ENCODE measurements at places on chromosomes 7 and 10.

DNA sequence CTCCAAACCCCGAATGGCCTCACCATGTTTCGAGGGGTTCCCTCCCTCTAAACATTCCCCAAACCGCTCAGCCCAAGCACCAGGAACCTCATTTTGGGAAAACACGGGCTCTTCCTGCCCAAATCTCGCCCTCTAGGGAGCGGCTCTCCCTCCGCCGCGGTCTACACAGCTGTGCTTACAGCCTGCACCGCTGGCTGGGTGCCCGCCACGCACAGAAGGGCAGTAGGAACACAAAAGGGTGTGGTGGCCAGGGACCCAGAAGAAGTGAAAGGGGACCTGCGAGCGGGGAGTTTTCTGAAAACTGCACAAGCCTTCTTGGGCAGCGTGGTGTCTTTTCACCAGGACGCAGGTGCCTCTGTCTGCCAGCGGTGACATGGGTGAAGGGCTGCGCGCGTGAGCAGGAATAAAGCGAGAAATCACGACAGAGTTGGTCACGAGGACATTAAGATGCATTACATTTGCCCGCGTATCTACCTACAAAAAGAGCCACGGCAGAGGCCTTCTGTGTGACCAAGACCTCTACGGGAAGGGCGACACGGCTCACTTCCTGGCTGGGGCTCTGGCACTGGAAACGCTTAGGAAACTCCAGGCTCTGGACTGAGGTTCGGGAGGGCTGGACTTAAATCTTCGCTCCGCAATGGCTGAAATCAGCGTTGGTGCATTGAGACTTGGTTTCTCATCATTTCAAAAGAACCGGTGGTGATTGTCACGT is 171.7 kb downstream of the LSM5 start:
- no peak for DNase-seq

GRCh38 chr10:76874176-76874575 is 763.4 kb downstream of the KCNMA1 start:
- no peak for DNase-seq

DNA sequence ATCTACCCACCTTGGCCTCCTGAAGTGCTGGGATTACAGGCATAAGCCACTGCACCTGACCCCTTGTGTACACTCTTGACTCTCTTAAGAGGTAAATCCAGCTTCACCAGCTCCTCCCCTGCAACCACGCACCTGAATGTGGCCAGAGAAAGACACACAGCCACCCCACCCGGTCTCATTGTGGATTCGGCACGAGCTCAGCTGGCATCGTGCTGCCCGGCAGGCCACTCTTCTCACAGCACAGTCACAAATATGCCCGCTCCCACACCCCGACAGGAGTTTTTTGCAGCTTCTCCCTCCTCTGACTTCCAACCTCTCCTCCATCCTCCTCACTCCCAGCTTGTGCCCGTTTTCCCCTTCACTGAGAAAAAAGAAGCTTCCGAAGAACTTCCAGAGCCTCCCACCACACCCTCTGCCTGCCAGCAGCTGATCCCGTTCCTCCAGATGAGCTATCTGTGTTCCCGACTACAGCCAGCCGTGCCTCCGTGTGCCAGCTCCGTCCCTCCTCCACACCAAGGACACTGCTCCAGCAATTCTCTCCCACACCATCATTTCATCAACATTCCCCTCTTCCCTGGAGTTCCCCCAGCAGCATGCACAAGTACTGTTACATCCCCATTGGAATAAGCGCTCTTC is 8.0 kb upstream of the SMARCD3 start:
- DNase-seq: no peak

GRCh38 chr10:103800789-103801540 is 54.4 kb downstream of the SH3PXD2A start:
- DNase-seq: no peak

GRCh38 chr7:155343661-155344121 is 46.0 kb downstream of the INSIG1 start:
- no peak for DNase-seq

DNA sequence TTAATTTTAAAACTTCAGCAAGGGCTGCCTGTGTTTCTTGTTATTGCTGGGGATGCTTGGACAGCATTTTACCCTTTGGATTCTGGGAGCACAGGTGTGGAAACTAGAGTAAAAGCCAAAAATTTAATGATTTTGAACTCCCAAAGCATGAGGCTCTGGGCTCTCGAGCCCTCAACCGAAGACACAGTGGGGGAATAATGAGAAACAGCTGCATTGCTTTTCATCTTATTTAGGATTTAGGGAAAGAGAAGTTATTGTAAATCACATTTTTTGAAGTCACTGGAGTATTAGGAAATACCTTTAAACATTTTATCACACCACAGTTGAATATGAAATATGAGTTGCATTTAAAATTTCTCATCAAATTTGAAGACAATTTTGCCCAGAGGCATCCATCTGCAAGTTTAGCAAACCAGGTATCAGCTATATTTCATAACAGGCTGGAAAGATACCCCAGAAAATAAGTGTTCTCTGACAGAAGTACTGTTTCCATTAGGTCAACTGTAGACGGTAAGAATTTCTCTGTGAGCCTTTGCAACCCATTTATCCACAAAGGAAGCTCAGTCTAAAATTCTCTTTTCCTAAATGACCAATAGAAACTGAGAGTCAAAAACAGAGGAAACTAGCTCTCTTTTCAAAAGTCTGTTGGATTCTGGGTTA is 290.6 kb upstream of the PHYHIPL start:
- DNase-seq: no peak

DNA sequence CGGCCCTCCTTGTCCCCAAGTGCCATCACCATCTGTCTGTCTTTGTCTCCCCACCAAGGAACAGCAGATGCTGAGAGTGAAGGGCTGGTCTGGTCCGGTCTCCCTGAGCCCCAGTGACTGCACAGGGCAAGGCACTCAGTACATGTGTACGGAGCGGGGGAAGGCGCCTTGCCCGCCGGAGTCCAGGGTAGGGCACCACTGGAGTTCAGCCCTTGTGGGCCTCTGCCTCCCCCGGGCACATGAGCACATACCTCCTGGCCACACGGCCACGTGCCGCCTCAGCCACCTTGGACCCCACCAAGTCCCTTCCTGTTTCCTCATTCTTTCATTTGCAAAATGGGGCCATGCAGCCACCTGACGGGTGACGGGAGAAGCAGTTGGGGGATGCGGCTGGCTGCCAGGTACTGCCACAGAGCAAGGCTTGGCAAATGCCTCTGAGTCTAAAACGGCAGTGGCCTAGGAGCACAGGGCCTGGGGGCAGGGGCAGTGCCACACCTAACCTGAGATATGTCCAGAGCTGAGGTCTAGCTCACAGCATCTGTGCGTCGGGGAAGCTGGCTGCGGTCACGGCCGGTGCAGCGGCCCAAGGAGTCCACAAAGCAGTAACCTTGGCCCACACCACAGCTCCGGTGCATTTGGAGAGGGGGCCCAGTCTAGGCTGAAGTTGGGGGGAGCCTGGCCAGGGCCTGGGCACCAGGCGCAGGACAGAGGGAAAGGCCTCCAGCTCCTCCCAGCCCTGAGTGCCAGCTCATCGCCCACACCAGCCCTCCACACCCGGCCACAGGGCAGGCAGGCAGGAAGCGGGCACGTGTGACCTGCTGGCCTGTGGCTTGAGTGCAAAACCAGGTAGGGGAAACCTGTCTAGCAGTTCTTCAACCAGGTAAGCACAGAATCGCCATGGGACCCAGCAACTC is 5.2 kb downstream of the ADAP1 start:
- DNase-seq: no peak

DNA sequence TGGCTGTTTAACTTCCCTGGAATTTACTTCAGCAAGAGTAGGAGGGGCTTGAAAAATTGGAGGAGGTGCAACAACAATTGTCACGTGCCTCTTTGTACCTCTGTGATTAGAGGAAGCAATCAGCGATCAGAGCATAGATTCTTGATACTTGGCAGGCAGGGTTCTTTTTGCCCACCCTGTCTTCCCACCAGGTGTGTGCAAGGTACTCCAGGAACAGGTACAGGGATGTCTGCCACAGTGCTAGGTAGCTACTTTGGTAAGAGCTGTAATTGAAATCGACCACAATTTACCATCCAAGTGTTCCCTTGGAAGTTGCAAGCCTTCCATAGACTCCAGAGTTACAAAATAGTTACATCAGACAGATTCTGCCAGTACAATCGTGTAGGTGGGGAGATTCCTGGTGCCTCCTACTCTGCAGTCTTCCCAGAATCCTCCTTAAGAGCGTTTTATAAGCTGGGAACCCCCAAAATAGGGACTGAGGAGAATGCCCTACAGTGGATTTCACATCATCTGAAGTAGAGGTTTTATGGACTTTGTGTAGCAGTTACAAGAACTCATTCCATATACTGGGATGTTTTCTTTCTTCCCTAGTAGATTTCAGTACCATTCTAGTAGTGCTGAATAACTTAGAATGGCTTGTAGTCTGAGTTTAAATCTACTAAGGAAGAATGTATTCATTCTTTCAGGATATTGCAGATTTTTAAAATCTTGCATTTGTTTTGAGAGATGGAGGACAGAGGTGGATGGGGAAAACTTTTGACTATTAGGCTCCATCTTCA is 101.9 kb downstream of the EXOC4 start:
- DNase-seq: no peak

DNA sequence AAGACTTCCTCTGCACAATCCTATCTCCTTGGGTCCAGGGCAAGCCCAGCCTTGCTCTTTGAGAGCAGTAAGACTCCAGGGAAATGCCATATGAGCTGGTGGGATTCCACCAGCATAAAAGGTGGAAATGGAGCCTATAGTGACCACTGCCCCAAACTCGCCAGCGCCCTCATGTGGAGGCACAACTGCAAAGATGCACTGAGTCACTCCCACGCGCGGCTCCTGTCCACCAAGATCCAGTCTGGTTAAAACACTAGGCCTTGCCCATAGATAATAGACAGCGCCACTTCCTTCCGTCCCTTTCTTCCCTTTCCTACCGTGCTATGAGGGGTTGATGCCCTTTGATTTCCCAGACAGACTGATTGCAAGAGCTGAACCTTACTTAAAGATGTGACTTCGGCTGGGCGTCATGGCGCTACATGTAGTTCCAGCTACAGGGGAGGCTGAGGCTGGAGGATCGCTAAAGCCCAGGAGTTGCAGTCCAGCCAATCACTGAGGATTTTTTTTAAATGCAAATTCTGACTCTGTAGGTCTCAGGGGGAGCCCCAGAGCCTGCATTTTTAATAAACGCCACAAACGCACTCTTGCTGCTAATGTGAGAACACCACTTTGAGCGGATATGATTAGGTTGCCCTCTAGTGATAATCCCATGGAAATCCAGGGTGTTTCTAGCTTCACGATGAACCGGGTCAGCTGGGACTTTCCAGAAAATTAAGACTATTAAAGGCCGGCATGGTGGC is 136.5 kb downstream of the EPC1 start:
- DNase-seq: no peak

DNA sequence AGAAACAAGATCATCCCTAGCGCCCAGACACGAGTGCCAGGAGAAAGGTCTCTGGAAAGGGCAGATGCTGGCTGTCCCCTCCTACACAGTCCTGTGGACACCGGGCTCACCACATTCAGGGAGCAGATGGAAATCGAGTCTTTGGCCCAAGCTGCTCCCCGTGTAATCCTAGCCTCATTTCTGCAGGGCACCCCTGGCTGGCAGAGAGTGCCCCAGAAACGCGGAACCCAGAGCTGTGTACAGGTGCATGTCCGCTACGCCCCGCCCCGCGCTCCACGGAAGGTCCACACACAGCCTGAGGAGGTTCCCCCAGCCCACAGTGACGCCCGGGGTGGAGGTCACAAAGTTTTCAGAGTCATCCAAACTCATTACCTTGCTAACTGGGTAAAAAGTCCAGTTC is 202.8 kb downstream of the MAD1L1 start:
- no peak for DNase-seq

DNA sequence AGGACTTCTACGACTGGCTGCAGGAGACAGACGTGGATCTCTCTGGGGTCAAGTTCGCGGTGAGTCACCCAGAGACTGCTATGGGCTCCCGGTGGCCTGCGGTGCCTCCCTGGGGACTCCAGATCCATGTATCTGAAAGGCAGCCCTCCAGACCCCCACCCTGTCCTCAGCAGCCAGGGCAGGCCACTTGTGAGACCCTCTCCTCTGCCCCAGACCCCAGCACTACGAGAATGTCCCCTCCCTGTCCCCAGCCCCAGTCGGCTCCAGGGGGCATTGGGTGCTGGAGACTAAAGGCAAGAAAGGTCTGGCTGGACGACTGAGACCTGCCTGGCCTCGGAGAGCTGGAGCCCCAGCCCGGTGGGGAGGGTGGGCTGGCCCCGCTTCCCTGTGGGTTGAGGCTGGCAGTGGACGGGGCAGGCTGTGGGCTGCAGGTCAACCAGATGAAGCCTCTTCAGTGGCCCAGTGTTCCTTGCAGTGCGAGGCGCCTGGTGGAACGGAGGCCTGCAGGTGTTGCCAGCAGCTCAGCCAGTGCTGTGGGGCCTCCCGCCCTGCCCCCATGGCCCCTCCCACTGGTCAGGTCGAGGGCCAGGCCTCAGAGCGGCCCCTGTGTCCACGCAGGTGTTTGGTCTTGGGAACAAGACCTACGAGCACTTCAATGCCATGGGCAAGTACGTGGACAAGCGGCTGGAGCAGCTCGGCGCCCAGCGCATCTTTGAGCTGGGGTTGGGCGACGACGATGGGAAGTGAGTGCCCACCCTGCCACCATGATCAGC is 13.8 kb downstream of the TMEM120A start:
- no peak for DNase-seq

GRCh38 chr10:87685832-87686574 is 26.3 kb downstream of the PAPSS2 start:
- DNase-seq: no peak

- no peak for DNase-seq
Measured at GRCh38 chr10:50349554-50349953, 98.2 kb upstream of the ASAH2 start.

DNA sequence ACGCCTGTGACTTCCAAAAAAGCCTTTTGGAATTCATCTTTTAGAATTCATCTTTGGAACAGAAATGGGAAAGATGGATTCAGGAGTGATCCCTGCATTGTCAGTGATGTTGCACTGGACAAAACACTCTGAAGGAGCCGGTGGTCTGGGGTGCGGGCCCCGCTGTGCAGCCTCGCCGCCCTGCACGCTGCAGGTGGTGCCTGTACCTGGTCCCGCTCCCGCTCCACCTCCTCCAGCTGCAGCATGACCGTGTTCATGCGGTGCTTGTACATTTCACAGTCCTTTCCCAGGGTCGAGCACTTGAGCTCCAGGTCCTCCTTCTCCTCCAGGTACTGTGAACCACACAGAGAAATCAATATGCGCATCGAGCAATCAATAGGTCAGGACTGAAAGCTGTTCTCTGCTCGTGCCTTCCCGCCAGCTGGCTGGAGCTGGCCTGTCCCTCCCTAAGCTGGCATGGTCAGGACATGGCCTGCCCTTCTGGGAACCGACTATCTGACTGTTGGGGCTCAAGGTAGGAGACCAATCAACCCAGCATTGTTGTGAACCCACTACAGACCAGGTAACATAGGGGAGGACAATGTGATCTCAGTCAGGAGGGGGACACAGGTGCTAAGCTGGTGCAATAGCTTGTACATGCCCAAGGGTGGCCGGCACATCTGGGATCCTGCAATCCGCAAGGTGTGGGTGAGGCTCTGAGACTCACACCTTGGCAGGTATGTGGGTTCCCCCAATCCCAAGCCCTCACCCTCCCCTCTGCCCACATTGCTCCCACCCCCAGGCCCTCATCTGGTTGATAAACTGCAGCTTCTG is 93.8 kb upstream of the GNA12 start:
- no peak for DNase-seq

- no peak for DNase-seq
Measured at GRCh38 chr7:136274636-136275345, 297.6 kb upstream of the MTPN start.

- DNase-seq: no peak
Measured at GRCh38 chr7:97873606-97874005, 1.4 kb upstream of the ASNS start.

All from effector CD8-positive, alpha-beta T cell (primary cell).